ENCODE measurements at places on chromosomes 2 and 18.

DNA sequence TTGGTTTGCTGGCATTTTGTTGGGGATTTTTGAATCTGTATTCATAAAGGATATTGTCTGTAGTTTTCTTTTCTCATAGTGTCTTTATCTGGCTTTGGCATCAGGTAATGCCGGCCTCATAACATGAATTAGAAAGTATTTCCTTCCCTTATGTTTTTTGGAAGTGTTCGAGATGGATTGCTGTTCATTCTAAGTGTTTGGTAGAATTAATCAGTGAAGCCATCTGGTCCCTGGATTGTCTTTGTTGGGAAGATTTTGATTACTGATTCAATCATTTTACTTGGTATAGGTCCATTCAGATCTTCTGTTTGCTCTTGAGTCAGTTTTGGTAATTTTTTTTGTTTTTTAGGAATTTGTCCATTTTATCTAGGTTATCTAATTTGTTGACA, 22.3 kb downstream of the KIAA1328 start:
- no peak for DNase-seq

- DNase-seq: no peak
Observed at GRCh38 chr18:59724103-59724502, 26.9 kb upstream of the CCBE1 start.

DNA sequence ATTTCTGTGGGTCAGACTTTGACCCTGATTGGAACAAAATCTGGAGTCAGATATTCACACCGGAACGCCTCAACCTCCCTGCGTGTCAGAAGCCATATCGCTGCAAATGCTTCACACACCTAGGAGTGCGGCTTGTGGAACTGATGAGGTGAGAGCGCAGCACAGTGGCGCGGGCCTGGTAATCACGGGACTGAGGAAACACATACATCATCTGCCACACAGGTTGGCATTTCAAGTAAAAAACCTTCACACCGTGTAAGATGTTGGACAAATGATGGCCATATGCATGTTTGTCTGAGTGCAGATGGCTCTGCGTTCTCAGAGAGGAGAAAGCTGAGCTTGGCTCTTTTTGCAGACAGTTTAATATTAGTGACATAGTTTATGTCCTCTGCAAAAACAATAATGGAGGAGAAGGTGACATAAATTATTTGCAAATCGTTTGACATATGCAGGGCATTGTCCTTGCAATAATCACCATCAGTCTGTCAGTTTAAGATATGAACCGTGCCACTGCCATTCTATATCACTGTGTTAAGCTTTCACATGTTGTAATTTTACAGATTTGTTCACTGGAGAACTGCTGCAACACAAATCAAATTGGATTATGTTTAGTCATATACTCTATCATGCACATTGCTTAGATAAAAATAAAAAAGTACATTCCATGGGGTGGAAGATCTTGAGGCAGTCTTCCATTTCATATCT, 101.4 kb downstream of the MTX2 start:
- no peak for DNase-seq

DNA sequence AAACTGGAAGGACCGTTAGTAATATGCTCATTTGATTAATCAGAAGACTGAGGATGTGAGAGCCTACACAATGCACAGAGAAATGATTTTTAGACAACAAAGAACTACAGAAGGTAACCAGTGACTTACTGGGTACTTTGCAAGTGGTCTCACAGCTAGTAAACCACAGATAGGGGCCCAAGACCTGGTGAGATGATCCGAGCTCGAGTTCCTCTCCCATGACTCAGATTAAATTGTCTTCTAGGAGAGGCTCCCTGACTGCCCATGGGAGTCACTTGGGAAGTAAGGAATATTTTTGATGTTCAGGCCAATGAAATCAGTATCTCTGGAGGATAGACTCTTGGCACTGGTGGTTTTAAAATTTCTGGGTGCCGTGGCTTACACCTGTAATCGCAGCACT, 220.2 kb downstream of the CLIP4 start:
- DNase-seq: no peak

DNA sequence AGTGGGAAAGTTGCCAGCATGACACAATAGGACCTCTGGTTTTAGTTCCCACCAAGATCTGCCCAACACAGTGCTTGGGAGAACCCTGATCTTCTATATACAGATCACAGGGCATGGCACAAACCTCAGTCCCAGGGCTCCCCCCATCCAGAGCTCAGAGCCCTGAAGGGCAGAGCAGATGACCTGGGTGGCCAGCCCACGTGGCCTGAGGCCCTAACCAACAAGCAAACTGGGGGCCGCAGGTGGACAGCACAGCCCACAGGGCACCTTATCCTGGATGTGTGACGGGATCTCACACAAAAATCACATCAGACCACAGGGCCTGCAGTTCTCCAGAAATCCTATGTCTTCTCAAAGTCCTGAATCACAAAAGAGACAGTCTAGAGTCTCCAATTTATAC, 34.7 kb downstream of the CRACDL start:
- no peak for DNase-seq

DNA sequence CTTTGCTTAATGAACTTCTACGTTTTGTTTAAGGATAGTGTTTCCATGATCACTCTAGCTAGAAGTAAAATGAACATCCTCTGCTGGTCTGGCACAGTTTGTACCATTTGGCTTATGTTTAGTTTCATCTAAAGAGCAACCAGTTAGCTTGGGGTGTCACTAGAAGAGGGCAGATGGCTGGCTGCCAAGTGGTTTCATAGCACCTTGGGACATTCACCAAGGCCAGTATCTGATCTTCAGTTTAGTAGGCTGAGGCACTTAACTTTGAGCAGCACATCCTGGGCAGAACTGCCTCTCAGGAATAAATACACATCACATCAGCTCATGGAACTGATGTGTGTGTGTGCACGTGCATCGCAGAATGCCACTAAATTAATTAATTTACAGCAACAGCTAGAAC, 68.4 kb downstream of the NXPH2 start:
- no peak for DNase-seq

DNA sequence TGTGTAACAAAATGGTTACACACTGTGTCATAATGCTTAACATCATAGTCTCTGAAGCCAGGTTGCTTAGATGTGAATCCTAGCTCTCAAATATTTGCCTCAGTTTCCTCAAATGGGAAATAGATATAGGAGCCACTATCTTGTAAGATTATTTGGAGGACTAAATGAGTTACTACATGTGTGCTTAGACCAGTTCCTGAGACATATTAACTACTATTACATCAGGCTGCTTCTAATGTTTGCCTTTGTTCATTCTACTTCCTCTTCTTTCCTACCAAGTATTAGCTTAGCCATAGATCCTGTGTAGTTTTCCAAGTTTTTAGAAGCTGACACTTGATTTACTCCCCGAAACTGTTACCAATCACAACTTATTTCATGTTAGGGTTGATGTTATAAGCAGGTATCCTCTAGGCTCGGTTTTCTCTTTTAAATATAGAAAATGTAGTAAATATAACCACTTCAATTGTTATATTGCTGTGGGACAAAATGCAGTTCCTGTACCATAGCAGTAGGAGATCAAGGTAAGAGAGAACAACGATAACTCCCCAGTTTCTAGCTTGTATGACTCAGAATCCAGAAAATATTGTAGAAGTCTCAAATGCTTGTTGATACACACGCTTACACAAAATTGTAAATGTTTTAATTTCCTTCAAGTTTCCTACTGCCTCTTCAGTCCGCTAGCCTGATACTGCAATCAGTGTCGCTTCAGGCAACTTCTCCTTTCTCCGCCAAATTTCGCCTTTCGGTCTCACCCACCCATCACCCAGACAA, 751 bp upstream of the DNAJC10 start:
- DNase-seq: no peak

- DNase-seq: no peak
Observed at GRCh38 chr2:47657886-47658489, 125.0 kb upstream of the MSH6 start.

- no peak for DNase-seq
Observed at GRCh38 chr2:240965296-240965904, 33.0 kb upstream of the SNED1 start.

- DNase-seq: peak; percentile 18
Observed at GRCh38 chr2:171210864-171211431, 50.3 kb upstream of the TLK1 start.

- DNase-seq: no peak
Observed at GRCh38 chr2:11348209-11348749, 3.8 kb upstream of the ROCK2 start.

DNA sequence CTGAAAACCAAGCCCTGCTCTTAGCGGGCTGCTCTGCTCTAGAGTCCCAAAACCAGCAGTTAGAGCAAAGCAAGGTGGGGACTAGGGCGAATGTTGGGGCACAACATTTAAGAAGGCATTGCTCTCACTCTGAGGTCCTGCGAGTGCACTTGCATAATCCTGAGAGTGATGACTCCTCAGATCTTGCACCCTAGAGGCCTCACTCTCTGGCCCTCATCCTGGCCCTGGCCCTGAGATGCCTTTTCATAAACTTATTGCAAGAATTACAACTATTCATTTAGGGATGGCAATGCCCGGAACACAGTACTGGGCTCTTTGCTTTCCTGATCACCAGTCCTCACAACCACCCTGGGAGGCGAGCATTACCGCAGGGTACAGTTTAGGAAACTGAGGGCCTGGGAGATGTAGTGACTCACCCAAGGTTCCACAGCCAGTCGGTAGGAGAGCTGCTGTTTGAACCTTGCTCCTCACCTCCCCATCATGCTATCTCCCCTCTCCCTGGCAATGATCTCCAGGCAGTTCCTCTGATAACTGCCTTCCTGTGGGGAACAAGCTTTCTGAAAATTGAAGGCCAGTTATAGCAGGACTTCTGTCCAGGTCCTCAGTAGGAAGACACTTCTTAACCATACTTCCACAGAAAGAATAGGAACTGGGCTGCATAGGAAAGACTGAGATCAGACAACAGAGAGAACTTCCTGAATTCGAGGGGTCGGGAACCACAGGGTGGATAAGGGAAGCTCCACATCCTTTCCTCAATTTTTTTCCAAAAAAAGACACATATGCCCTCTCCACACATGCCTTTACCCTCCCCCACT, 91.3 kb downstream of the TNS1 start:
- no peak for DNase-seq

GRCh38 chr18:26460449-26461091, 87.8 kb downstream of the KCTD1 start:
- no peak for DNase-seq

- DNase-seq: no peak
Observed at GRCh38 chr18:48802543-48803290, 148.0 kb downstream of the SMAD7 start.

- no peak for DNase-seq
Observed at GRCh38 chr2:155218292-155218924, 519.9 kb downstream of the KCNJ3 start.

DNA sequence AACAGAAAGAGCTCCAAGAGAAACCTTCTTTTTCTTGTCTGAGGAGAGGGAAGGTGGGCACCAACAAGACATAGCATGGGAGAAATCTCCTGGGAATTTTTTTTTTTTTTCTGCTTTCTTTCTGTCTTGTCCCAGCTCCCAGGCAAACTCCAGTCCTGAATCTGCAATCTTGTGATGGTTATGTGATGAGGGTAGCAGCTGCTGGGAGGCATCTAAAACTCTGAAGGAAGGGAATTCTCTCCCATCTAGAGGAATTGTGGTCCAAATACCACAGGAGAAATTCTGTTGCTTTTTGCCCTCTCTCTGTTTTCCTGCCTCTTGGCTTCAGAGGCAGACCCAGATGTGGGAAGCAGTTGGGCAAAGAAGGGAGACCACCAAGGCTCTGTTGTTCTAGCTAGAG, 16.7 kb downstream of the SCRN3 start:
- no peak for DNase-seq

DNA sequence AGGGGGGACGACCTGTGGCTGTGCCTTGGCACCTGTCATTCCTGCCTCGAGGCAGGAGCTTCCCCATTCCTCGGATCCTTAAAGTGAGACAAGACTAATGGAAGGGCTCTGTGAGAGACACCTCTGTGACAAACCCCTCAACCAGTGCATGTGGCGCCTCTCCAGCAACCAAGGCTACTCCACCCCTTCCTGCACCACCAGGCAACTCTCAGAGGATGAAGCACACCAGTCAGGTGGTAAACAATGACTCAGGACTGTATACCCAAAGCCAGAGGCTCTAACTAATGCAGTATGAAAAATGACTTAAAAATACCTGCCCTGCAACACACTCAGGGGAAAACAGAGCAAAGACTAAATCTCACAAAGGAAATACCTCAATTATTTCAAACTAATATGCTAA, 136.9 kb downstream of the UXS1 start:
- peak; percentile 37 for DNase-seq

DNA sequence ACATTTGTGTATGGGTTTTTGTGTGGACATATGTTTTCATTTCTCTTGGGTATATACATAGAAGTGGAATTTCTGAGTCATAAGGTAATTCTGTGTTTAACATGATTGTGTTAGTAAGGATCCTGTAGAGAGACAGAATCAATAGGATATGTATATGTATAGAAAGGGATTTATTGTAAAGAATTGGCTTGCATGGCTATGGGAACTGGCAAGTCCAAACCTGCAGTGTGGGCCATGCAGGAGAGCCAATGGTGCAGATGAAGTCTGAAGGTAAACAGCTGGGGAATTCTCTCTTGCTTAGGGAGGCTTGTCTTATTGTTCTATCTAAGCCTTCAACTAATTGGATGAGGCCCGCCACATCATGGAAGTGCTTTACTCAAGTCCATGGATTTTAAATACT, 39.2 kb upstream of the IL1R2 start:
- DNase-seq: no peak

GRCh38 chr2:219521066-219521880, 7.0 kb downstream of the ASIC4 start:
- no peak for DNase-seq

- no peak for DNase-seq
Observed at GRCh38 chr18:80119111-80119510, 10.0 kb downstream of the ADNP2 start.

DNA sequence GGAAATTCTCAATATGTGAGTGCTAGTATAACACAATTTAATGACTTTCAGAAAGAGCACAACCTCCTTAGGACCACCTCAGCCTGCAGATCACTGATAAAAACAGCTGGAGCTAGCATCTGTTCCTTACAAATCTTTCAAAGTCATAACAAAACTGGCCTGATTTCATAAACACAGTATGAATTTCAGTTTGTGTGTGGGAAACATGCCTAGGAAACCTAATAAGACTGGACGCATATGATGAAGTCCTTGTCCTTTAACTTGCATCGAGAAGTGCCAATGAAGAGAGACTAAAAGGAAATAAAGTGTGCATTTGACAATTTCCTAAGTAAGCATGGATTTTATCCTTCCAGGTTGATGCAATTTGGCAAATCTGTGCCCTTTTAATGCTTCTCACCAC, 74.1 kb upstream of the KLHL14 start:
- DNase-seq: no peak

- no peak for DNase-seq
Observed at GRCh38 chr18:32289483-32290075, 99.7 kb downstream of the MEP1B start.

DNA sequence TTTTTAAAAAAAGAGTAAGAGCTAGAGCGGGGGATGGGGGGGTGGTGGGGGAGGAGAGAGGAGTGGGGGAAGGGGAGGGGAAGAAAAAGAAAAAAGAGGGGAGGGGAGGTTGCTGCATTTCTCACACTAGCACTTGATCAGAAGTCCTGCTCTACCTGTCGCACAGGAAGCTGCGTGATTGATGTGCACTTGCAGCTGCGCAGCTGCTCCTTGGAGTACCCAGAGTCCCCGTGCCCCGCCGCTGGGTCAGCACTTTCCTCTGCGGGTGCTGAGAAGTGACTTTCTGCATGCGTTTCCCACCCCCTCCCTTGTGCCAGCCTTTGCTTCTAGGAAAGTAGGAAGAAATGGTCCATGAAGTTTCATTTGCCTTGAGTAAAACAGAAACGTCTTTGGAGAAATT, 297.3 kb downstream of the ETAA1 start:
- no peak for DNase-seq
